ENCODE measurements at places on chromosomes 7 and 10.
A peak's percentile ranks its signal among the peaks of the same experiment; 100 is the strongest.

GRCh38 chr10:110802551-110803238 is 69.0 kb upstream of the PDCD4 start:
- peaks cover 3% of the 10 kb centered on the region for H3K36me3 ChIP-seq
- H3K4me3 ChIP-seq = peak overlapping the region; percentile 23
- H3K27me3 ChIP-seq = no peaks in the 10 kb centered on the region
- peaks cover 35% of the 10 kb centered on the region for H3K4me1 ChIP-seq

DNA sequence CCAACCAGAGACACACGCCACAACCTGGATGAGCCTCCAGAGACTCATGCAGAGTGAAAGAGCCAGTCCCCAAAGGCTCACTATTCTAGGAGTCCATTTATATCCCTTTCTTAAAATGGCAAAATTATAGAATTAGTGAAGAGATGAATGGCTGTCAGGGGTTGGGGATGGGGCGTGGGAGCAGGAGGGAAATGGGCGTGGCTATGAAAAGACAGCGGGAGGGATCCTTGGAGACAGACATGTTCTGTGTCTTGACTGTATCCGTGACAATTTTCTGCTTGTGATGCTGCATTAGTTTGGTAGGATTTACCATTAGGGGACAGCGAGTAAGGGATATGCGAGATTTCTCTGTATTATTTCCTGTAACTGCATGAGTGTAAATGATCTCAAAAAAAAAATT is 33.0 kb downstream of the FAM53B start:
- H3K27ac ChIP-seq = no peak overlapping the region
- peaks cover 28% of the 10 kb centered on the region for H3K36me3 ChIP-seq
- peaks cover 81% of the 10 kb centered on the region for H3K4me1 ChIP-seq

DNA sequence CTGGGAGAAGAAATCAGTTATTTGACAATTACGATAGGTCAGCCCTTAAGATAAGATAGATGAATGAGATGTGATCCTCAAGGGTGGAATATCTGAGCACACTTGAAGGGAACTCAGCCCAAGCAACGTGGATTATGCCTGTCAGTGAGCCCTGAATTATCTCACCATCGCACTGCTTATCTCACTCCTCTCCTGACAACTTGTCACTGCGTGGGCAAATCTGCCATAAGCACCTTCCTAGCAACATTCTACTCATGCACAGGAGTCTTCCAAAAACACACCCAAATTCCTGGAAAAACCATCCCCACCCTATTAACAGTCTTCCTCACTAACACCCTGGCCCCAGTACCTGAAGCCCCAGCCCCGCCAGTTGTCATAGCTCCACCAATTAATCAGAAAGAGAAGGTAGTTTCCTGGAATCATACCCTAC is 46.5 kb upstream of the IL6 start:
- peak overlapping the region; percentile 37 for H3K4me3 ChIP-seq
- H3K27ac ChIP-seq = peak overlapping the region; percentile 85
- DNase-seq = no peak
- H3K36me3 ChIP-seq = peaks cover 38% of the 10 kb centered on the region
- H3K4me1 ChIP-seq = peaks cover 66% of the 10 kb centered on the region

DNA sequence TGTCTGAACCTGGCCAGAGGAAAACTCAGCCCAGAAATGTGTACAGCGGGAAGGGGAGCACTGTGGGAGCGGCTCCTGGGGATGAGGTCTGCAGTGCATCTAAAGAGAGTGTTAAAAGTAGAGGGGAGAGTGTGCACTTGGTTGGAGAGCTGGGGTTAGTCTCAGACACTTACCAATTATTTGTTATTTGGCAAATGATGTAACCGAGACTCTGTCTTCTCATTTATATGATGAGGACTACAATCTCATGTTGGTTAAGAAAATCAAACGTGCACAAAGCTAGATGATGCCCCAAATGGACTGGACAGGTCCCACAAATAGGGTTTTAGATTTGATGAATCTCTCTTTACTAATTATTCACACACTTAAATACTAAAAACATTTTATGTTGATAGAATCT is 962.4 kb downstream of the GATA3 start:
- DNase-seq = no peak
- H3K4me1 ChIP-seq = peaks cover 5% of the 10 kb centered on the region
- no peak overlapping the region for H3K4me3 ChIP-seq
- peaks cover under 1% of the 10 kb centered on the region for H3K27me3 ChIP-seq
- H3K27ac ChIP-seq = no peak overlapping the region
- no peaks in the 10 kb centered on the region for H3K36me3 ChIP-seq

- H3K4me1 ChIP-seq = peaks cover 99% of the 10 kb centered on the region
- DNase-seq = no peak
- no peaks in the 10 kb centered on the region for H3K27me3 ChIP-seq
- H3K36me3 ChIP-seq = peaks cover 43% of the 10 kb centered on the region
- peak overlapping the region; percentile 71 for H3K4me3 ChIP-seq
Observed at GRCh38 chr10:104328646-104328895, 9.7 kb downstream of the ITPRIP start.

DNA sequence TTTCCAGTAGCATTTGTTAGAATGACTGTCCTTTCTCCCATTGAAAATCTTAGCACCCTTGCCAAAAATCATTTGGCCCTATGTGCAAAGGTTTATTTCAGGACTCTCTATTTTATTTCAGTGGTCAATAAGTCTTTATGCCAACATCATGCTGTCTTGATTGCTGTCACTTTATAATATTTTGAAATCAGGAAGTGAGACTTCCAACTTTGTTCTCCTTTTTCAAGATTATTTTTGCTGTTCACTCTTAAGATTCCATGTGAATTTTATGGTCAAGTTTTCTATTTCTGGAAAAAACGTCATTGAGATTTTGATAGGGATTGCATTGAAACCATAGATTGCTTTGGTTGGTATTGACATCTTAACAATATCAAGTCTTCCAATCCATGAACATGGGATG is 65.1 kb downstream of the PAXIP1 start:
- H3K36me3 ChIP-seq = peaks cover 31% of the 10 kb centered on the region
- H3K27me3 ChIP-seq = no peaks in the 10 kb centered on the region
- no peak overlapping the region for H3K27ac ChIP-seq
- no peaks in the 10 kb centered on the region for H3K4me1 ChIP-seq
- H3K4me3 ChIP-seq = no peak overlapping the region

DNA sequence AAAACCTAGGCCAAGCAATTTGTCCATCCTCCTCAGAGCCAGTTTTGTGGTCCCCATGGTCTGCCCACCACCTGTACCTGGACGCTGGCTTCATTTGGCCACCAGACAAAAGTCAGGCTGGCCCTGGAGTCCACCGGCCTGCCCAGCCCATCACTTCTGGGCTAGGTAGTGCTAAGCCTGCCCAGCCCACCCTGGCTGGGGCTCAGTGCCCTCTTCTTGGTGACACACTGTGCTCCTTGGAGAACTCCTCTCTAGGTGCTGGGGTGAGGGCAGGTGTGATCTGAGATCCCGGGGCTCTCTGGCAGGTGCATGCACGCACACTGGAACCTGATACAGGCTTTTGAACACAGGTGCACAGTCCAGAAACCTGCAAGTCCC is 1.1 kb downstream of the AIFM2 start:
- peak overlapping the region; percentile 79 for H3K4me3 ChIP-seq
- H3K27ac ChIP-seq = peak overlapping the region; percentile 2
- H3K36me3 ChIP-seq = peaks cover 8% of the 10 kb centered on the region
- H3K27me3 ChIP-seq = peaks cover 2% of the 10 kb centered on the region

GRCh38 chr7:127678947-127679346 is 27.0 kb downstream of the SND1 start:
- DNase-seq = no peak
- H3K27ac ChIP-seq = no peak overlapping the region
- peaks cover 63% of the 10 kb centered on the region for H3K36me3 ChIP-seq
- H3K4me3 ChIP-seq = no peak overlapping the region

DNA sequence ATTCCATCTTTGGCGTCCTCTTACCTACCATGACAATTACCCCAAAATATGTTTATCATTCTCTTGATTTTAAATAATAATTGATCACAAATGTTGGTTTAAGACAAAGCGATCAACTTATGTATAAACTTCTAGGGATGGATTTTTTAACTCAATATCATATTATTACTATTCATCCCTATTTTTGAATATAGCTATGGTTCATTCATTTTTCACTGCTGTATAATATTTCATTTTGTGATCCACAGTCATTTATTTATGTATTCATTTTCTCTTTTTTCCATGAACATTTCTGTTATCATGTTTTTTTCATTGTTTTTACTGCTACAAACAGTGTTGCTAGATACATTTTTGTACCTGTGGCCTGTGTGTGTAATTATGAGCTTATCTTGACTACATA is 61.3 kb upstream of the MET start:
- H3K4me1 ChIP-seq = no peaks in the 10 kb centered on the region
- H3K4me3 ChIP-seq = no peak overlapping the region
- no peak for DNase-seq
- no peaks in the 10 kb centered on the region for H3K36me3 ChIP-seq
- H3K27ac ChIP-seq = no peak overlapping the region

GRCh38 chr10:77837248-77837924 is 89.2 kb downstream of the DLG5 start:
- no peaks in the 10 kb centered on the region for H3K27me3 ChIP-seq
- peaks cover 17% of the 10 kb centered on the region for H3K4me1 ChIP-seq
- H3K27ac ChIP-seq = peak overlapping the region; percentile 84
- DNase-seq = peak; percentile 73
- no peaks in the 10 kb centered on the region for H3K36me3 ChIP-seq
- no peak overlapping the region for H3K4me3 ChIP-seq

GRCh38 chr10:77711683-77712049 is 74.1 kb upstream of the KCNMA1 start:
- H3K4me1 ChIP-seq = peaks cover 3% of the 10 kb centered on the region
- H3K4me3 ChIP-seq = no peak overlapping the region
- H3K36me3 ChIP-seq = no peaks in the 10 kb centered on the region
- H3K27me3 ChIP-seq = peaks cover 18% of the 10 kb centered on the region
- H3K27ac ChIP-seq = no peak overlapping the region
- DNase-seq = no peak

DNA sequence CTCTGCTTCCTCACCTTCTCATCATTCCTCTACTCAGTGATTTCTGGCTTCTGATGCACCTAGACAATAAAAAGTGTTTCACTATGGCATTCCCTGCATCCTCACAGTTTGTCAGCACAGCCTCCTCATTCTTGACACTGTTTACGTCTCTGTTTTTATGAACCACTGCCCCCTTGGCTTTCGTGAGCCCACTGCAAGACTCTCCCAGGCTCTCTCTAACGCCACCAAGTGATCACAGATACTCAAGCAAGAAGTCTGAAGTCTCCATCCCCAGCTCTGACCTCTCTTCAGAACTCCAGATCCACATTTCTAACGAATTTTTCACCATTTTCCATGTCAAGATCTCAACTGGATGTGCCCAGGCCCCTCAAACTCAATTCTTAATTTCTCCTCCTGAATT is 8.9 kb downstream of the SLC16A9 start:
- H3K4me3 ChIP-seq = no peak overlapping the region
- H3K27me3 ChIP-seq = peaks cover 11% of the 10 kb centered on the region
- no peak for DNase-seq
- no peaks in the 10 kb centered on the region for H3K36me3 ChIP-seq
- no peak overlapping the region for H3K27ac ChIP-seq

GRCh38 chr7:43387932-43388331 is 195.0 kb upstream of the STK17A start:
- DNase-seq = no peak
- no peak overlapping the region for H3K4me3 ChIP-seq
- peaks cover 1% of the 10 kb centered on the region for H3K4me1 ChIP-seq
- no peaks in the 10 kb centered on the region for H3K36me3 ChIP-seq

DNA sequence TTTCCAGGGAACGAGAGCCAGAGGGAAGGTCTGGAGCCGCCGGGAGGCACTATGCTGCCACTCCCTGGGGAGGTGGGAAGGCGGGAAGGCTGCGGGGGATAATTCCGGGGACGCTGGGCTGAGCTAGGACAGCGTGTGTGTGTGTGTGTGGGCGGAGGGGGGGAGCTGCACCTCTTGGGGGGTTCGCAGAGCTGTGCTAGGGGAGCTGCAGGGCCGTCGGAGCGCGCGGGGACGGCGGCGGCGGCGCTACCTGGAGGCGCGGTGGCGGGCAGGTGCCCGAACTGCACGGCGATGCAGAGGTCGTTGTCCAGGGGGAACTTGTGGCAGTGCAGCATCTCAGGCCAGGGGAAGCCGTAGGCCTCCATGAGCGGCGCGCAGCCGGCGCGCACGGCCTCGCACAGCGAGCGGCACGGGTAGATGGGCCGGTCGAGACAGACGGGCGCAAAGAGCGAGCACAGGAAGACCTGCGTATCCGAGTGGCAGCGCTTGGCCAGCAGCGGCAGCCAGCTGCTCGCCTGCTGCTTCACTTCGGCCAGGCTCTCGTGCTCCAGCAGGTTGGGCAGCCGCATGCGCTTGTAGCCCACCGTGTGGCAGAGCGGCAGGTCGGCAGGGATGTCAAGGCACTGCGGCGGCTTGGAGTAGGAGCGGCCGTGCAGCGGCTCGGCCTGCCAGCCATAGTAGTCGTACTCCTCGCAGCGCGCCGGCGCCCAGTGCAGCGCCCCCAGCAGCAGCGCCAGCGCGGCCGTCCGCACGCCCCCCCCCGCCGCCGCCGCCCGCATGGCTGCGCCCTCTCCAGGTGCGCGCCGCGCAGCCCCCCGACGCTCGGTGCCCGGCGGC is 526 bp downstream of the SFRP5 start:
- peaks cover 8% of the 10 kb centered on the region for H3K4me1 ChIP-seq
- peaks cover 2% of the 10 kb centered on the region for H3K36me3 ChIP-seq
- H3K4me3 ChIP-seq = peak overlapping the region; percentile 16
- no peak for DNase-seq

GRCh38 chr10:14397066-14397465 is 66.3 kb upstream of the FRMD4A start:
- peaks cover 3% of the 10 kb centered on the region for H3K36me3 ChIP-seq
- H3K27ac ChIP-seq = no peak overlapping the region
- H3K4me3 ChIP-seq = no peak overlapping the region
- no peak for DNase-seq
- no peaks in the 10 kb centered on the region for H3K4me1 ChIP-seq
- peaks cover 56% of the 10 kb centered on the region for H3K27me3 ChIP-seq

DNA sequence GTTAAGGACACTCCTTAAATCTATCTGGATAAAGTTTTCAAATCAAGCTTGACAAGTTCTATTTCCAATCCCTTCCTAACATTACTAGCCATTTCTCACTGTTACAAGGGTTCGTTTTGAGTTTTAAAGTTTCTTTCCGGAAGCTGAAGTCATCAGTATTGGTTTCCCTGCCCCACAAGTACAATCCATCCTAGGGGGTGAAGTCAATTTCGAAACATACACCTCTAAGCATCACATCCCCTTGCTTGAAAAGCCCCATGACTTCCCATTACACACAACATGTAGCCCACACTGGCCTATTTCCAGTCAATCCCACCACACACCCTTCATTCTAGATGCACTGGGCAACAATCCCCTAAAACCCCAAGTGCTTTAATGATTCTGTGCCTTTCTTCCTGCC is 13.0 kb downstream of the DPY19L1 start:
- H3K36me3 ChIP-seq = no peaks in the 10 kb centered on the region
- H3K27me3 ChIP-seq = no peaks in the 10 kb centered on the region
- H3K4me3 ChIP-seq = no peak overlapping the region

Measured in activated CD4-positive, alpha-beta T cell treated with anti-CD3 and anti-CD28 coated beads, Interleukin-2, amount 10 ng/mL, durations not matched to agents 7 days and 5 days (primary cell).